ENCODE measurements at places on chromosomes 11 and 22.

GRCh38 chr11:132777067-132777975, 755.0 kb downstream of the OPCML start:
- DNase-seq = no peak

DNA sequence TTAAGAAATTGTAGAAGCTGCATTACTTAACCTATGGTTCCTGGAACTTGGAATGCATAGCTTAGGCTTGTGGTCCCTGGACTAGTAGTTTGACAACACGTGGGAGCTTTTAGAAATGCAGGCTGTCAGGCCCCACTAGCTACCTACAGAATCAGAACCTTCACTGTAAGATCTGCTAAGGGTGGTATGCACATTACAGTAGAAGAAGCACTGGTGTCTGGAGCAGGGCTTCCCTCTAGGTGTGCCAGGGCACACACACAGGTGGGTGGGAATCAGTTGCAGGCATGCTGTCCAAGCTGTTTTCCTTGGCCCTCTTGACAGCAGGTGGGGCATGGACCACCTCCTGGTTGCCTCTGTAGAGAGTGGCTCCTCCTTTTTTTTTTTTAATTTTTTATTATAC, 8.8 kb downstream of the NNMT start:
- DNase-seq = no peak

DNA sequence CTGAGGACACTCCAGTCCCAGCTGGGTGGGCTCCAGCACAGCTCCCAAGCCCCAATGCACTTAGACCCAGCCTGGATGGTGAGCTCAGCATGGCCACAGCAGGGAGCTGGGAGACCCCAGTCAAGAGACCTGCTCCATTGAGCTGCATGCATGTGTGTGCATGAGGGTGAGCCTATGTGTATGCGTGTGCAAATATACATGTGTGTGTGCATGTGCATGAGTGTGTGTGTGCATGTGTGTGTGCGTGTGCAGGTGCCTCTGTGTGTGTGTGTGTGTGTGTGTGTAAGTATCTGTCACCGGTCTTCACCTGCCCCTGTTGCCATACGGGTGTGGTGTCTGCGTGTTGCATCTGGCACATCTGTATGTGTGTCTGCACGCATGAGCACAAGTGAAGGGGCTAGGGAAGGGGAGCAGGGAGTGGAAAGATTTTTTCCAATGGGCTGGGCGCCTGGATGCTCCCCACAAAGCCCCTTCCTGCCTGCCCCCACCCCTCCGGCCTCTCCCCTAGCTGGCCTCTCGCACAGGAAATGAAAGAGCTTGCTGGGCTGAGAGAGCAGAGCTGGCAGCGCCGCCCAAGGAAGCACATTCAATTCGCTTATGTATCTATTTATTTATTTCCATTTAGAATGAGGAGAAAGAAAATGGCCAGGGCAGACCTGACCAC, 4.1 kb downstream of the TSPAN32 start:
- no peak for DNase-seq

DNA sequence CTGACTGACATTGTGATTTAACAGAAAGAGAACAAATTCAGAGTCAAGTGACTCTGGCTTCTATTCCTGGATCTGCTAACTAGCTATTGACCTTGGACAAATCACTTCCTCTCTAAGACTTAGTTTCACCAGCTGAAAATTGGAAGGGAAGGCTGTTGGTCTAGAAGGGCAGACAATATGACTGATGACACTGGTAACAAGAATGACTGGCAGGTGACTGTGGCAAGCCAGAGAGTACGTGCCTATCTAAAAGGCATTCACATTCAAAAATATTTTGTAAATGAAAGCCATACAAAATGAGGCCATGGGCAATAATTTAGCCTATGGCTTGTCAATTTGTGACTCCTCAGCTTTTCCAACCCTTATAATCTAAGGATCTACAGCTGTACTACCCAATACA, 23.5 kb downstream of the SERGEF start:
- no peak for DNase-seq

GRCh38 chr11:10387206-10388083, 67.6 kb upstream of the AMPD3 start:
- no peak for DNase-seq
